MCF 10A (cell line): ENCODE measurements at places on chromosomes 7 and 10. TPM values are rescaled to one million over a fixed set of nuclear protein-coding genes. Genes with fewer than 3 reads are reported as not detected.

Gene PAPOLB
- not detected in 2 replicates for total RNA-seq

GRCh38 chr7:29162577-29162976 is 16.2 kb upstream of the CPVL start:
- no peak for DNase-seq
- H3K36me3 ChIP-seq = no peaks in the 10 kb centered on the region
- H3K27me3 ChIP-seq = no peaks in the 10 kb centered on the region
- H3K4me3 ChIP-seq = no peak overlapping the region

DNA sequence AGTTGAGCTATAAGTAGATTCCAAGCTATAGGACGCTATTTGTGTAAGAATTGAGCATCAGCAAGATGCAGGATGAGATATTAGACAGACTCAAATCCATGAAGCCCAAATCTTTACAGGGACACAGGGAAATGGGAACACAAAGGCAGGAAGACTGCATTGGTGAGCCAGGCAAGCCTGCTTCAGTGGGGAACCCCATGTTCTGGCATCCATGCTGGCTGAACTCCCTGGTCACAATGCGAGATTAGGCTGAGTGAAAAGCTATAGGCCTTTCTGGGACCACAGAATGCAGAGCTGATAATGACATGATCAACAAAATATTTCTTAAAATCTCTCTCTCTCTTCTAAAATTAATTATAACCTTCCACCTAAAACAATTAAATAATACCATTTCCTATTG is 170.5 kb downstream of the CDC14C start:
- no peak overlapping the region for H3K27ac ChIP-seq
- no peak overlapping the region for H3K4me3 ChIP-seq
- H3K27me3 ChIP-seq = peaks cover 33% of the 10 kb centered on the region
- no peaks in the 10 kb centered on the region for H3K36me3 ChIP-seq

- DNase-seq = no peak
- H3K27ac ChIP-seq = no peak overlapping the region
- H3K4me3 ChIP-seq = no peak overlapping the region
- H3K27me3 ChIP-seq = peaks cover 62% of the 10 kb centered on the region
- no peaks in the 10 kb centered on the region for H3K4me1 ChIP-seq
- no peaks in the 10 kb centered on the region for H3K36me3 ChIP-seq
These were observed 138.4 kb upstream of the HGF start for GRCh38 chr7:81908220-81908619.

- H3K27ac ChIP-seq = no peak overlapping the region
- H3K36me3 ChIP-seq = no peaks in the 10 kb centered on the region
These were observed 14.2 kb upstream of the POR start for GRCh38 chr7:75900617-75901315.

GRCh38 chr7:32289651-32290414 is 200.3 kb downstream of the LSM5 start:
- no peaks in the 10 kb centered on the region for H3K27me3 ChIP-seq
- H3K4me1 ChIP-seq = no peaks in the 10 kb centered on the region
- no peaks in the 10 kb centered on the region for H3K36me3 ChIP-seq
- DNase-seq = no peak
- no peak overlapping the region for H3K4me3 ChIP-seq
